ENCODE measurements at places on chromosomes 4 and X.

DNA sequence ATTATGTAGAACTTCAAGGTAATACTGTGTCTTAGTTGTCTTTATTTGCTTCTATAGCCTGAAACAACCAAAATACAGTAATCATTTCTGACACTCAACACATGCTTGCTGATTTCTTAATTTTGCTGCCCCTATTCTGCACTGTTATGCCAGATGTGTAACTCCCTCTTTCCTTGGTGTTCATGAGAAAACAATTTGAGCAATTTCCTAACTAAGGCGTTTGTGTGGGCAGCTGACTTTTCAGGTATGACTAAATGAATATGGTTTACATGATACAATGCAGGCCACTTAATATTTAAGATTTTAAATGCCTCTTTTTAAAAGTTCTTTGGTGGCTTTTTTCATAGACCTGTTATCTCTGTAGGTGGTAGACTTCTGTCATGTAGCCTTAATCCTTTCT lies 46.1 kb upstream of the CENPE start:
- no peak for DNase-seq

DNA sequence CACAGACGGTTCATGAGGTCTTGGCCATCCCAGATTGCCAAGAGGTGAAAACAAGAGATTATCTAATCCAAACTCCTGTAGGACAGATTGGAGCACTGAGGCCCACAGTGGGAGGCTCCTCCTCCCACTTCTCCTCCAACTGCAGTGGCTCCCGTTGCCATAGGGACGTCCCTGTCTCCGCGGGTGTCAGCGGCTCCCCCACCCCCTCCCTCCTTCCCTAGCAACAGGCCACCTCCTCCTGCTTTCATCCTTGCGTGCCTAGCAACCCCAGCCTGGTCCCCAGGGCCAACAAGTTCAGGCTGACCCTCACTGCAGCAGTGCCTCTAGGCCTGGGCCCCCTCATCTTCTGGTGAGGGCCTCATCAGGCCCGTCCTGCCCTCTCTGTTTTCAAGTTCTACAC lies 6.8 kb upstream of the IQSEC2 start:
- no peak for DNase-seq

- DNase-seq: no peak
These were observed 626 bp downstream of the YTHDC1 start for GRCh38 chr4:68349279-68349648.

DNA sequence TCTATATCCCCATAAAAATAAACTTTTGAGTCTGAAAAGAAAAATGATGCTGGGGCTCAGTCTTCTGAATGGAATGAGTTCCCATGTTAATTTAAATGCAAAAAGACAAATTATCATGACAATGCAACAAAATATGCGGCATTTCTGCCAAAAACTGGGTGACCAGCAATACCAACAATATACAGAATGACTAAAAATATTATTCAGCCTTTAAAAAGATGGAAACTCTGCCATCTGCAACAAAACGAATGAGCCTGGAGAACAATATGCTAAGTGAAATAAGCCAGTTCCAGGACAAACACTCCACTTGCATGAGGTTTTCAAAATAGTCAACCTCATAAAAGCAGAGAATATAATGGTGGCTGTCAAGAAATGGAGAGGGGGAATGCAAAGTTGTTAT lies 558.5 kb downstream of the IL15 start:
- DNase-seq: no peak

GRCh38 chrX:40709395-40709794 lies 25.9 kb downstream of the MED14 start:
- DNase-seq: no peak

DNA sequence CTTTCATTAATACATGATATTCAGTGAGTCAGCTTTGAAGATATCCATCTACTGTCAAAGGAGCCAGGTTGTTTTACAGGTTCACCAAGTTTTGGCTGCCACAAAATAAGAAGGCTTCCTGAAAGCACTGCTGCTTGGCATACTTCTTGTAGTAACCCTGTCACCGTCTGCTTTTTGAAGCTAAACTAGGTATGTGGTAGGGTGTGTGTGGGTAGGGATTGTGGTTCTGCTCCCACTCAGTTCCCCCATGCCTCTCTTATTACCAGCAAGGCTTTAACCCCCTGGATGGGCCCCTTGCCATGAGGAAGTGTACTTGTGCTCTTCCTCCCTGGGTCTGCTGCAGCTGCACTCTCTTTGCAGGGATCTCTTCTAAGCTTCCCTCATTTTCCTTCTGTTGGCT lies 191.2 kb downstream of the BANK1 start:
- DNase-seq: no peak

DNA sequence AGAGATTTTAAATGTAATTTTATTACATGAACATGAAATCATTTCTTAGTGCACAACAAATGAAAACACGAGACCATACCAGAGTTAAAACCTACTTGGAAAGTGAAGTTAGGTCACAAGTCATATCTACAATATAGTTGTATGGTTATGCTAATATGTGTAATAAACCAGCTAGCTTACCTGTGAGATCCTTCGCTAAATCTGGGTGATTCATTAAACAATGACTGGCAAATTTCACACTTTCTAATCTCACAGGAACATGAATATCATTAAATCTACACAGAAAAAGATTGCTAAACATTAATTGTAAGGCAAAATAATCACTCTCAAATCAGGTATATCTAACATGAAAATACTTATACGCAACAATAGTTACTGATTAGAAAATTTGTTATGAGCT lies 67.6 kb downstream of the PDS5A start:
- DNase-seq: no peak

GRCh38 chr4:43238585-43238984 lies 346.1 kb downstream of the GRXCR1 start:
- DNase-seq: no peak

- DNase-seq: no peak
These were observed 5.6 kb downstream of the NYX start for GRCh38 chrX:41452565-41453356.

GRCh38 chrX:1316527-1316926 lies 20.1 kb upstream of the IL3RA start:
- no peak for DNase-seq

DNA sequence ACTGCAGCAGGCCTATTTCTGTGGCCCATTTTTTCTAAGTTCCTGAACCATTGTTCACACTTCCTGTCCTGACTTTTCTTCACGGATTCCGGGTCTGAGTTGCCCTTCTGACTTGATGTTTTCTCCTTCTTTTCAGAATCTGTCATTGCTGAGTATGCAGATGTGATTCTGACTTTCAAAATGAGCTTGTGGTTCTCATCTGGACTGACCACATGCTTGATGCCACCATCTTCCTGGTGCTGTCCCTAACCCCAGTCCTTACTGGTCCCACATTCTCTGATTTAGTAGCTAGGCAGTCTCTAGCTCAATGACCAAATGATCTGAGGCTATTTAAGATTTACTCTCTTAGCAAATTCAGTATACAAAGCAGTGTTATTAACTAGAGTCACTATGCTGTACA lies 822.3 kb upstream of the TENM3 start:
- no peak for DNase-seq

GRCh38 chrX:110056419-110056818 lies 53.5 kb downstream of the TMEM164 start:
- DNase-seq: no peak

GRCh38 chr4:64200001-64200555 lies 209.2 kb downstream of the TECRL start:
- no peak for DNase-seq

- no peak for DNase-seq
These were observed 89.2 kb upstream of the EFHC2 start for GRCh38 chrX:44432641-44433040.

DNA sequence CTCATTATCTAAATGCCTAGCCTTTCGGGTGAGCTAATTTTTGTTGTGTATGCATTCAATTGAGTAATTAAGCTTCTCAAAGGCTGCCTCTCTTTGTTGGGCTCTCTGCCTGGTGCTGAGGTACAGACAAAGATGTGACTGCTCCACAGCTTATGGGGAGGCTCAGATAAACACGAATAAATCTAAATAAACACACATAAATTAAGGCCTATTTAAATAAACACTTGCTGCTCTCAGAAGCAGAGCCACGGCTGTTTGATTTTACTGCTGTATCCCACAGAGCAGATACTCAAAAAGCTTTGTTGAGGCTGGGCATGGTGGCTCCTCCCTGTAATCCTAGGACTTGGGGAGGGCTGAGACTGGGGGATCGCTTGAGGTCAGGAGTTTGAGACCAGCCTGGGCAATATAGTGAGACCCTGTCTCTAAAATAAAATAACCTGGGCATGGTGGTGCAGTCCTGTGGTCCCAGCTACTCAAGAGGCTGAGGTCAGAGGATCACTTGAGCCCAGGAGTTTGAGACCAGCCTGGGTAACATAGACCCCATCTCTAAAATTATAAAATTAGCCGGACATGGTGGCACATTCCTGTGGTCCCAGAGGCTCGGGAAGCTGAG lies 8.4 kb upstream of the CD99 start:
- DNase-seq: no peak

- DNase-seq: no peak
These were observed 166.4 kb downstream of the TSPAN5 start for GRCh38 chr4:98491899-98492559.

DNA sequence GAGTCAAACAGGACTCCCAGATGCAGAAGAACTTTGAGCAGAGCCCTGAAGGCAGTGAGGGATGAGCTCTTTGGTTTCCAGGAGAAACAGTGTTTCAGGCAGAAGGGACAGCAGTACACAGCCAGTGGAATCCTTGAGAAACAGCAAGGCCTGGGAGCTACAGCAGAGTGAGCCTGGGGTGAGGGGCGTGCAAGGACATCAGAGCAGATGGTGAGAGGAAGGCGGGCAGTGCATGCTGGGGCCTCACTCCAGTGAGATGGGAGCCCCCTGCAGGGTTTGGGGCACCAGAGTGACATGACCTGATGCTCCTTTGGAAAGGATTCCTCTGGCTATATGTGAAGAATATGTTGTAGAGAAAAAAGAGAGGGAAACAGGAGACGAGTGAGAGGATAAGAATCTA lies 98.1 kb upstream of the EGFL6 start:
- DNase-seq: no peak

DNA sequence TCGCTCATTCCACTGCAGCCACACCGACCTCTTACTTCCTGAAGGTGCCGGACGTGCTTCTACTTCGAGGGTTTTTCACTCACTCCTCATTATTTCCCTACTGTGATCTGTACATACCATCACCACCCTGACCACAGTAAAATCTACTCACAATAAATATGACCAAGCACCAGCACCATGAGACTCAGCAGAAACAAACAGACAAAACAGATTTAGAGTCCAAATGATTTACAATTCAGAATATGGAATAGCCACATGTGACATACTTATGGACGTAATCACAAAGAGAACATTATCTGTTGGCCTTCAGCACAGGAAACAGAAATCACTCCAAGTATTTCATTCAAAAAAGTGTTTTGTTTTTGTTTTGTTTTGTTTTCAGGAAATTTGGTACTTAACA lies 16.1 kb upstream of the KLB start:
- no peak for DNase-seq

DNA sequence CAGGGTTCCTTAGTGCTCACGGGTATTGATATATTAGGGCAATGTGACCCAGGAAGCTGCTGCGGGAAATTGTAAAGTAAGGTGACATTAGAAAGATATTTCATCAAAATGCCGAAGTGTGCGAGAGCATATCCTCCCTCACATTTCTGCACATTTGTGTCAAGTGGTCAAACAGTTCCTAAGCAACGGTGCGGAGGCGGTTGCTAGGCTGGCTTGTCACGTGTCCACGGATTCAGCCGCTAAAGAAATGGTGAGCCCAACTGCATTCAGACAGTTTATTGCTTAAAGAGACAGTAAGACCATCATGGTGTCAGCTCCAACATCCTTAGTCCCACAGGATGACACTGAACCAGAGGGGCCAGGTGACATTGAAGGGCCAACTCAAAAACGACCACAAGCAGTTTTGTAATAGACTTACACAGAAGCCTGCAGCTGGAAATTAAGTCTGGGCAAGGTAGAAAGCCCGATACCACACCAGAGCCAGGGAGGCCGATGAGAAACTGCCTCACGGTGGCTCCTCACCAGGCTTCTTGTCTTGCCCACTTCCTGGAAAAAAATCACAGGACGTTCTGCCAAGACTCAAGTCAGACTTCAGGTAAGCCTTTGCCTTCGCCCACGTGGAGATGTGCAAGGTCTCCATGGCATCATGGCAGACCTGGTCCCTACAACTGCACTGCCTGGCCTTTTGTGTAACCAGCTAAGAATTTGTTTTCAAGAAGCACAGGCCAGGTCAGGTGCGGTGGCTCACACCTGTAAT lies 50.4 kb downstream of the USP11 start:
- no peak for DNase-seq

- DNase-seq: no peak
These were observed 47.2 kb upstream of the TFDP3 start for GRCh38 chrX:133265331-133265730.

- DNase-seq: no peak
These were observed 52.9 kb upstream of the TRPC5OS start for GRCh38 chrX:111823128-111823527.

DNA sequence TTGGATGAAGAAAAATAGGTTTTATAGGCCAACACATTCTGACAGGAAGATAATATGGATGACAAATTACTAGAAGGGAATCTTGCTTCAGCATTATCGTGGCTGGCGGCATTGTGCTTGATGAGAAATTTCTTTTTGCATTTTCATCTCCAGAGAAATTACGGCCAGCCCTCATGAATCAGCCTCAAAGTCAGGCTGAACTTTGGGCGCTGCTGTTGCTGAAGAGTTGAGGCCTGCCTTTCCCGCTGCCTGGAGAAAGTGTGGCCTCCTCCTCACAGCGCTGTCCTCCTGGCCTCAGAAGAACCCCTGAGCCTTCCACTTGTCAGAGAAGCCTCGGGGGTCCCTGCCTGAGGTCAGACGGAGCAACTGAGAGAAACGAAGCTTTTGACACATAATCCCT lies 272.4 kb upstream of the KCNIP4 start:
- DNase-seq: no peak

GRCh38 chrX:150483356-150483985 lies 85.0 kb upstream of the MTM1 start:
- no peak for DNase-seq

DNA sequence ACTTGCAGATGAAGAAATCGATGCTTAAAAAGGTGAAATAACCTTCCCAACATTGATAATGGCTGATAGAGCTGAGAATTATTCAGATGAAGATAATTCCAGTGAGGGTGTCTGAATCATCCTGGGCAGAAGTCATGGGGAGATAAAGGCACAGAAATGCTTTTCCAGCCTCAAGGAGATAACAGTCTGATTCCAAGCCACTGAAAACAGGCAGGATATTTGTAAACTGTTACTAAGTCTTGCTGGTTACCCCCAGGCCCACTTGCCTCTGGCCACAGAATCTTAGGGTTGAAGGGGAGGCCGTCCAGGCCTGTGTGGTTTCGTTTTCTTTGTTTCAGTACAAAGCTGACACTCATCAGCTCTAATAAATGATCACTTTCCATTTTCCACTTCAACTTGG lies 158.5 kb downstream of the SH3KBP1 start:
- DNase-seq: no peak

GRCh38 chr4:10530137-10530786 lies 73.0 kb upstream of the ZNF518B start:
- DNase-seq: no peak

Data from GM18507 (cell line).